ENCODE measurements at places on chromosomes 7 and 10. TPM values are rescaled to one million over a fixed set of nuclear protein-coding genes. Genes with fewer than 3 reads are reported as not detected.

DNA sequence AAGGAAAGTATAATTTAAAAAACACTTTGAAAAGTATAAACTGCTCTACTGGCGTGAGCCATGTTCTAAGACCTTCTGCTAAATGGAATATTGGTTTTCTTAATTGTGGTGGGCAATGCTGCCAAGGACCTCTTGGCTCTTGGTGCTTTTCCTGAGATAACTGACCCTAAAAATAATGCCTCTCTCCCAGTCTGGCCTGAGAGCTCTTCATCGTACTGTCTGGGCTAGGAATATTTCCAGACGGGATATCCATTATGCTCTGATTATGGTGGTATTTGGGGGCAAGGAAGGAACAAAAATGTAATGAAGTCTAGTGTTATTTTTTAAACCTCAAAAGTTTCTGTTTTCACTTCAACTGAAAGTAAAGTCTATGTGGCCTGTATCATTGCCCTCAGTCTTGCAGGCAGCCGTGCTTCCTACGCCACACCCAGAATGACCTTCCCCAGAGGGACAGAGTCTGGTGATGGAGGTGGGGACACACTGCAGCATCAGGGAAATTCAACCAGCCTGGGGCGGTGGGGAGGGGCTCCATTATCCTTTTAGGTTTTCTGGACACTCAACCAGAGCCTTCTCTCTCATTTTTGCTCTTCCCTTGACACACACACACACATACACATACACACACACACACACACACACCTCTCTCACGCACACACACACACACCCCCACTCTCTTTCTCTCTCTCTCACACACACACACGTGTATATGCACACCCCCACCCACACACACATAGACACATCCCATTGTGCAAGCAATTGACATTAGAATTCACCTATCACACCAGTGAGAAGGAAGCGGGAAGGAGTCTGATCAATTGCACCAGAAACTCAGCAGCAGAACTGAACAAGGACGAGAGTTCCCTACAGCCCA is 99.6 kb downstream of the LRRC18 start:
- DNase-seq, result no peak

GPR15LG gene
- total RNA-seq, result not detected

DNA sequence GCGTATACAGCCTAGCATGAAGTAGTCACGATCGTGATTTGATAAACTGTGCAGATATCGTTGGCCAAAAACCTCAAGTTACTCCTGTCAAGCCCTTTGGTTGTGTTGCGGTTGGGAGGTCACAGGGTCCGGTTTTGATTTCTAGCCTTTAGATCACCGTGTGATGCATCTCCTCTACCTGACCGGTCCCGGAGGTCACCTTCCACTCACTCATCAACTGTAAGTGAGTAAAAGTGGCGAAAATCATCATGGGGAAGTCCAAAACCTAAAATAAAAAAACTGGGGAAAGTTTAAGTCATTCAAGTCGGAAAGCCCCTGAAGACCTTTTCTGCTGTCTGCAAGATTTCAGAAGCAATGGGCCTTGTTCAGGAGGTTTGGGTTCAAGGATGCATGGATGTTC is 62.8 kb downstream of the ADARB2 start:
- DNase-seq, result no peak

GRCh38 chr10:88195841-88196240 is 332.4 kb downstream of the PTEN start:
- no peak for DNase-seq

ARHGEF35 gene
- total RNA-seq, result 1.7 TPM

NKX2-3 gene
- not detected for total RNA-seq

TACR2 gene
- total RNA-seq, result 0.90 TPM

KEL gene
- total RNA-seq, result 0.87 TPM

DNA sequence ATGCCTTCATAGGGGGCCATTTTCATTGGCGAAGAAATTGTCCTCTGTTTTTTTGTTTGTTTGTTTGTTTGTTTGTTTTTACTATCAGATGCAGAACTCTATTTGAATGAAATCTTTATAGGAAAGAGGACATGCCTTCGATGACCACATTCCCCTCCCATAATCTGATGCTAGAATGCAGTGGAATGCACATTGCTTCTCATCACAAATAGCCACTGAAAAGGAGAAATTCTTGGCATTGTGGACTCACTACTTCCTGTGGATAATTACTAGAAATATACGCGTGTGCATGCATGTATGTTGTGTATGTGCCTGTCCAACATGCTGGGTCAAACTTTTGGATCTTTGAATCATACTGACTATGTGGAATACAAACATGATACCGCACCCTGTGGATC is 70.5 kb upstream of the SFMBT2 start:
- no peak for DNase-seq

DNA sequence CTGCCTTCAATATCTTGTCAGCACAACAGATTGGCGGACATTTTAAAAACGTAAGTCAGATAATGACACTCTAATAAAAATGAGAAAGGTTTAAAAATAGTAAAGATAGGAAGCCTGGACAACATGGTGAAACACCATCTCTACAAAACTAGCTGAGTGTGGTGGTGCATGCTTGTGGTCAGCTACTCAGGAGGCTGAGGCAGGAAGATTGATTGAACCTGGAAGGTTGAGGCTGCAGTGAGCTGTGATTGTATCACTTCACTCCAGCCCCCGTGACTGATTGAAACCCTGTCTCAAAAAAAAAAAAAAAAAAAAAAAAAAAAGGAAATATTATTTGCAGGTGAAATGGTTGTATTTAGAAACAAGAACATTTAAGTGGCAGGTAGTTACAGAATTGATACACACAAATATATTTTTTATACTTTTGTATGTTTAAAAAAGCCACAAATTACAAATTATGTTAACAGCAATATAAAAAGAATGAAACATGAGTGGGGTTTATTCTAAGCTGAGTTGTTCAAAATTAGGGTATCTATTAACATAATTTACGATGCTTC is 141.9 kb downstream of the ADK start:
- no peak for DNase-seq

GPER1 gene
- 6.1 TPM for total RNA-seq

HYAL4 gene
- not detected for total RNA-seq

DNA sequence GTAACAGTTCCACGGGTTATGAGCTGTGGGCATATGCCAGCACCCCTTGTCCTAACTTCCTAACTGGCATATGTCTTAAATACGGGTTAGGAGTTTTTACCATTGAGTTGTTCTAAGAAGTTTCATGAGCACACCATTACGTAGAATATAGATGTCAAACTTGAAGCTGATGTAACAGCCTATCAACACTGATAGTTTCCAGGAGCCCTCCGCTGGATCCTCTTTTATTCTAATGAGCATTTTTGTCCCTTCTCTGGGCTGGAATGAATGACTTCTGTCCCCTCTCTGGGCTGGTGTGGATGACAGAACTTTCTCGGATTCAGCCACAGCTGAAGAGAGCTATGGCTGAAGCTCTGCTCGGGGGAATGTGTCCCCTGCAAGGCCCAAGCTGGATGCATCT is 256.3 kb downstream of the SORCS1 start:
- DNase-seq, result no peak

DNA sequence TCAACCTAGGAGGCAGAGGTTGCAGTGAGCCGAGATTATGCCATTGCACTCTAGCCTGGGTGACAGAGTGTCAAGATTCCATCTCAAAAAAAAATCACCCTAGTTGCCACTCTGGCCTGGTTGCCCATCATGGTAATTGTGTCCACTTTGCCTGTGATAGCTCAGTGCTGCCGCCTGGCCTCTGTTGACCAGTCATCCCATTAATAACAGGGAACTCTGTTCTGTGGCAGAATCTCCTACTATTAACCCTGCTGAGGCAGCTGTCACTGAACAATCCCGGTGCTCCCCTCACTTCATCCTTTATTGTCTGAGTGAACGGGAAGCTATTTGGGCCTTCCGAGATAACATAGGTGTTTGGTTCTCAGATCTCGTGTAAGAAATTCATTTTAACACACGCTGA is 14.6 kb downstream of the ZNF3 start:
- no peak for DNase-seq

DNA sequence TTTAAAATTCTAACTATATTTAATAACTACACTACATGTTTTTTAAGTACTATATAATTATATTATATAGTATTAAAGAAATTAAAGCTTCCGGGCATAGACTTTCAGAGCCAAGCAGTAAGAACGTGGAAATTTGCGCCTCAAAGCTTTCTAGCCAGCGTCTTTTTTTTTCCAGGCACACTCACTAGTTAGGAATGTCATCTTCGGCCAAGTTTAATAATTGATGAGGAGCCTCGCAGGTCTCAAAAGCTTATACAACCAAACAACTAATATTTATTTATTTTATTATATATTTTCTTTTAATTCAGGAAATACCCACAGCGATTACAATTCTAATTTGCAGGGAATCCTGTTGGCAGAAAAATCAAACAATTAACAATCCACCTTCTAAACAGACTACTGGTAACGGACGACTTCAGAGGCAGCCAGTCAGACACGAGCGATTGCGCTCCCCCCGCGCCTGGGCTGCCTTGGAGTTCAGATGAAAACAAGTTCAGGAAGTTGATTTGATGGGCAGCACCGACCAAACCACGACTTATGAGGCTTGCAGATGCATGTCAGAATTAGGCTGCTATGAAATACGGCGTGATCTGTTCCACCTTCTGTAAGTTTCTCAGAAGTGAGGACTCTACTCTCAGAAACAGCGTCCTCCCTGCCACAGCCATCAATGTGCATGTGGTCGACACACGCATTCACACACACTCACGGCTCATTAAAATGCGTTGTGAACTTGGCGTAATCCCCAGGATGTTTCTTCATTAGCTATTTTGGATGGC is 431.8 kb upstream of the MGMT start:
- no peak for DNase-seq

DNA sequence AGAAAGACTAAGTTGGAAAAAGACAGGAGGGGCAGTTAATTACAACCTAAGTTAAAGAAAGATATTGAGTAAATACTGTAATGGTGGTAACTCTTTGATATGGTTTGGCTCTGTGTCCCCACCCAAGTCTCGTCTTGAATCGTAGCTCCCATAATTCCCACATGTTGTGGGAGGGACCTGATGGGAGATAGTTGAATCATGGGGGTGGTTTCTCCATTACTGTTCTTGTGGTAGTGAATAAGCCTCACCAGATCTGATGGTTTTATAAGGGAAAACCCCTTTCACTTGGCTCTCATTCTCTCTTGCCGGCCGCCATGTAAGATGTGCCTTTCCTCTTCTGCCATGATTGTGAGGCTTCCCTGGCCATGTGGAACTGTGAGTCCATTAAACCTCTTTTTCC is 143.8 kb downstream of the GRK5 start:
- no peak for DNase-seq

- DNase-seq, result no peak
Observed at GRCh38 chr10:13068071-13068470, 31.9 kb upstream of the OPTN start.

DNA sequence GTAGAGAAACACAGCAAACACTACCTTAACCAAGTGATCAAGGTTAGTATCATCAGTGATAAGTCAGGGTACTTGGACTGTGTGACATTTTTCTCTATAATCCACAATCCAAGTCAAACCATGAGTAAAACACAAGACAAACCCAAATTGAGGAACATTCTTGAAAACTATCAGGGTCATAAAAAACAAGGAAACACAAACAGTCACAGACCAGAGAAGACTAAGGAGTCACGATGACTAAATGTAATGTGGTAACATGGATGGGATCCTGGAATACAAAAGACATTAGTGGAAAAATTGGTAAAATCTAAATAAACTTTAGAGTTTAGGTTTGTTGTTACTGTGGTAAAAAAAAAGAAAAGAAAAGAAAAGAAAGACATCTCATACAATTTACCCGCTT is 103.8 kb downstream of the ARMH3 start:
- DNase-seq, result no peak

BLNK gene
- total RNA-seq, result 0.59 TPM

LIPA gene
- total RNA-seq, result 37.5 TPM

- DNase-seq, result no peak
Observed at GRCh38 chr10:48598243-48598935, 6.5 kb downstream of the ARHGAP22 start.

DNA sequence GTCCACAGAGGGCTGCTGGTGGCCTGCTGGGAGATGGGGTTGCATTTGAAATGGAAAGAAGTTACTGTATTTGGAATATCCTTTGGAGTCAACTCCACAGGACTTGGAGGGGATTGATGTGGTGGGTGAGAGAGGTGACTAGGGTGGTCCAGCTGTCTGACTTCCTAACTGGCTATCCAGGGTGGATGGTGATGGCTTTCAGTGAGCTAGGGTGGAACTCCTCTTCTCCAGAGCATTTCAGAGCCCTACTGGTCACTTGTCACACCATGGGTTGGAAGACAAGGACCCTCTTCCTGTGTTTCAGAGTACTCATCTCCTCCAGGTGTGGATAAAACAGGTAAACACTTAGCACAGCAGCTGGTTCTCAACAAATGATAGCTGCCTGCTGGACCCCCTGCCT is 3.3 kb upstream of the ADAMTS14 start:
- DNase-seq, result no peak

- DNase-seq, result no peak
Observed at GRCh38 chr10:86795353-86795752, 38.9 kb downstream of the BMPR1A start.

PRLHR gene
- total RNA-seq, result not detected

GRCh38 chr7:41709621-41710020 is 6.7 kb upstream of the INHBA start:
- DNase-seq, result no peak

EIF4H gene
- 211 TPM for total RNA-seq

GRCh38 chr7:21142081-21142480 is 285.8 kb upstream of the SP4 start:
- no peak for DNase-seq

CALHM1 gene
- not detected for total RNA-seq

- DNase-seq, result no peak
Observed at GRCh38 chr7:32216759-32217158, 146.6 kb upstream of the PDE1C start.

KRIT1 gene
- total RNA-seq, result 148 TPM
